CD4-positive, alpha-beta T cell treated with Interleukin-15 for 1 hour (primary cell): ENCODE measurements at places on chromosomes 13 and 19.

DNA sequence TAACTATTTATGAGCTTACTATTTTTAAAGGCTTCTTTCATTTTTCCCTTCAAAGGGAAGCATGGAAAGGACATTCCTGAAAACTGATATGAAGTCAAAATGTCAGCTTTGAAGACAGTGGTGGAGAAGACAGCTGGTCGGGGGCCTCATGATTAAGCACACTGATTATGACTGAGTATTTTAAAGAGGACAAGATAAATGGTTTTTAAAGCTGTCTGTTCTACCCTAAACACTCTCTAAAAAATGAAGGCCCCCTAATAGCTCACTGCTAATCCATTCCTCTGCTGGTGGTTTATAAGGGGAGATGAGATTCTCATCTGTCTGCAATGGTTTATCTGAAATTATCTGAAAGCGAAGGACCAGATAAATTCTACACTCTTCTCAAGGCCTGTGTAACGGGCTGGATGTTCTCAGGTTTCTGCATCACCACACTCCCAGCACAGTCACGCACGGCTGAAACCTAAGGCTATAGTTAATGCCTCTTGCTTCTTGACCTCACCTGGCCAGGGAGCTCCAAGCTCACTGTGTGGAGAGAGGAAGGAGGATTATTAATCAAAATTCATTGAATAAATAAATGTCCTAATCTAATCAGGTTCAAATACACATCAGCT, 86.9 kb upstream of the DOCK9 start:
- no peak for DNase-seq

- DNase-seq, result no peak
These were observed 62.8 kb upstream of the PCDH9 start for GRCh38 chr13:67292886-67293285.

- no peak for DNase-seq
These were observed 293.7 kb downstream of the PCDH17 start for GRCh38 chr13:57925250-57925649.

DNA sequence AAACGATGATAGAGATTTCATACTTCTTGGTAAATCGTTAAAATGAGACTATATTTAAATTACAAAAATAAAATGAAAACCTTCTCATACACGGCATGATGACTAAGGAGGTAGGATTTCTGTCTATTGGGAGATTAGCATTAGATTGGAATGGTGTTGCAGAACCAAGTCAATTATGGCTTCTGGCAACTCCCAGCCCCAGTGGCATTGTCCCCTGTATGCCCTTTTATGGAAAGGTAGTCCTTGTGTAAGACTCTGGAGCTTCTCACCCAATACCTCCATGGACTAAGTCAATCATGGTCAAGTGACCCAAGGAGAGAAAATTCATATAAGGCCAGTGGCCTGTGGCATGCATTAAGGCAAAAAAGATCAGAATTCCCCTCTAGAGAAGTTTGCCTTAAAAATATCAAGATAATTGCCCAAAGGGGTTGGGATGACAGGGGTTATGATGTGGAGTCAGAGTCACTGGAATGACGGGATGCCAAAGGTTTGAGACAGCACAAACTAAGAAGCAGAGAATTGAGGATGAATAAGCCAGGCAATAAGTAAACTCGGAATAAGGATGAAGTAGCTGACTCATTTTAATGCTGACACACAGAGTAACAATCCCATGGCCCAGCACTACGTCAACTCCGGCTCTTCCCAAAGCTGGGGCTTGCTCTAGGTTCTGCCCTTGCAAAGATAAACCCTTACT, 57.8 kb upstream of the POSTN start:
- DNase-seq, result no peak

- DNase-seq, result no peak
These were observed 21.5 kb upstream of the GPR18 start for GRCh38 chr13:99279637-99280036.

DNA sequence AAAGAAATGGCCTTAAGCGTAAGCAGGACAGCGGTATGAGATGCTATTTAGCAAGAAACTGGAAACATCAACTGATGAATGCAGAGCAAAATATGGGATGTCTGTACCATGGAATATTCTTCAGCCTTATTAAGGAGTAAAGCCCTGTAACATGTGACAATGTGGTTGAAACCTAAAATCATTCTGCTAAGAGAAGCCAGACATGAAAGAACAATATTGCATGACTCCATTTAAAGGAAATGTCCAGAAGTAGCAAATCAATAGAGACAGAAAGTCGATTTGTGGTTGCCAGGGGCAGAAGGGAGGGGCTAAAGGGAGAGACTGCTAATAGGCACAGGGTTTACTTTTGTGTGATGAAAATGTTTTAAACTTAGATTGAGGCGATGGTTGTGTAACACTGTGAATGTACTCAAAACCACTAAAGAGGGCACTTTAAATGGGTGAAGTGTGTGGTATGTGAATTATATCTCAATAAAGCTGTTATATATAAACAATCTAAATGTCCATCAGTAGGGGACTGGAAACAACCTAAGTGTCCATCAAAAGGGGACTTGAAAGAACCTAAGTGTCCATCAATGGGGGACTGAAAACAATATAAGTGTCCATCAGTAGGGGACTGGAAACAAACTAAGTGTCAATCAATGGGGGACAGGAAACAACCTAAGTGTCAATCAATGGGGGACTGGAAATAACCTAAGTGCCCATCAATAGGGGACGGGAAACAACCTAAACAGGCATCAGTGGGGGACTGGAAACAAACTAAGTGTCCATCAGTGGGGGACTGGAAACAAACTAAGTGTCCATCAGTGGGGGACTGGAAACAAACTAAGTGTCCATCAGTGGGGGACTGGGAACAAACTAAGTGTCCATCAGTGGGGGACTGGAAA, 45.4 kb downstream of the CCL25 start:
- no peak for DNase-seq

GRCh38 chr19:49642492-49643035, 555 bp downstream of the SCAF1 start:
- no peak for DNase-seq

DNA sequence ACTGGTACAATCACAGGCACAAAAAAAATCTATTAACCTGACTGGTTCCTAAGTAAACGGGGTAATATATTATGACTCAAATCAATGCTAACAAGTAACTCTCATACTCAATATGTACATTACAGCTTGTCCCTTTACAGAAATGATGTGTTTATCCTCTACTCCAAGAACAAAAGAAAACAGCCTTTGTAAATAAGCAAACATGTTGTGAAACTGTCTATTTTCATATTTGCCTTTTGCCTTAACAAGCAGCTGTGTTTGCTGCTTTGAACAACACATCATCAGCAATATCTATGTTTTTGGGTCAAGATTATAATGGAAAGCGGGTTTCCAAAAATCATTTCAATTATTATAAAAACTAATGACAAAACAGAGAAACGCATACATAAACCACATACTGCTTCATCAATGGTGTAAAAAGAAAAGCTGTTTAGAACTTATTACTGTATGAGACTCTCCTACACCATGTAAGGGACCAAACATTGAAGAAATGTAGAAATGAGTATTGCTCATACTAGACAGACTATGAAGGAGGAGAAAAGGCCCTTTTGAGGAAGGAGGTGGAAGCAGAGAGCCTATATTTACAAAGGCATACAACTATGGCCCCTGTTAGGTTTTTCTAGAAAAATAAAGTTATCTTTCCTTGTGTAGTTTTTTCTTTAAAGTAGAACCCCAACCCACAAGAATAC, 14.8 kb downstream of the TBC1D4 start:
- no peak for DNase-seq

GRCh38 chr13:111280226-111280625, 40.2 kb upstream of the TEX29 start:
- DNase-seq, result no peak

DNA sequence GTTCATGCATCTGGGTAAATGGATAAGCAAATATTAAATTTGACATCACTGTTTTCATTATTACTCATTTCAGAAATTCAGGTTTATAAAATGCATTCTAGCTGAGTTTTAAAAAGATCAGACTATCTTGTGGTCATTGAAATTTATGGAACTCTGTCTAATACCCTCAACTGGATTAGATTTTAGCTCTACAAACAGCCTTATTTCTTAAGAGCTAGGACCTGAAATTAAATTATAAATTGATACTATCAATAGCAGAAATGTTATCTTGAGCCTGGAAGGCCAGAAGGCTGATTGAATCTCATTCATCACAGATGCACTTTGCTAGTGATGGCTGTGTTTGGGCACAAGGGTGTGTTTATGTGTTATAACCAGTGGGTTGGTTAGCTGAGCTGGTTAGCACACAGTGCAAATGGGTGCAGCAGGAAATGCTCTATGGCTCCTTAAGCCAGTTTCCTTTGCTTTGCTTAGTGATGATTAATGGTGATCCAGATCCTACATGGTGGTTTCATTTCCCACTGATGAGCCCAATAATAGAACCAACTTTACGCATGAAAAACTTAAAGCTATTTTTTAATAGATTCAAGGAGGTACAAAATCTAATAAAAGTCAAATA, 310.8 kb upstream of the KLF12 start:
- no peak for DNase-seq

DNA sequence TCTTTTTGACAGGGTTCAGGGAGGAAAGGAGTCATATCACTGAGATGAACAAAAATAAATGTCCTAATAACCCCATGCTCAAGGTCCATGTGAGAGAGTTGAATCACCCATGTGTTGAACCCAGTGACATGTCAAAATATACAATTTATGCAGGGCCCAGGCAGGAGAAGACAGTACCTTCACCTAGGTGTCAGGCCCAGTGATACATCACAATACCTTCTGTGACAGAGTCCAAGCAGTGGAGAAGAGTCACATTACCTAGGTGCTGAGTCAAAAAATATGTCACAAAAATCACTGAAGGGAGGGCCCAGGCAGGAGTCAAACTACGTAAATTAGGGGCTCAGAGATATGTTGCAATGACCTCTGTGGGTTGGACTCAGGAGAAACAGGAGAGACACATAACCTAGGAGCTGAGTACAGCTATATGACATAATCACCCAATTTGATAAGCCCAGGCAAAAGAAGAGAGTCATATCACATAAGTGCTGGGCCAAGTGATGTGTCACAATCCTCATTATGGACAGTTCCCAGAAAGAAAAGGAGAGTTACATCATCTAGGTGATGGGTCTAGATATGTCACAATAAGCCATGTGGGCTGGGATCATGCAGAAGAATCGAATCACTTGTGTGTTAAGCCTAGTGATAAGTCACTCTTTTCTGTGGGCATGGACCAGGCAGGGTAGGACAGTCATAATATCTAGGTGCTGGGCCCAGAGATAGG, 13.8 kb upstream of the ZNF724 start:
- DNase-seq, result no peak

DNA sequence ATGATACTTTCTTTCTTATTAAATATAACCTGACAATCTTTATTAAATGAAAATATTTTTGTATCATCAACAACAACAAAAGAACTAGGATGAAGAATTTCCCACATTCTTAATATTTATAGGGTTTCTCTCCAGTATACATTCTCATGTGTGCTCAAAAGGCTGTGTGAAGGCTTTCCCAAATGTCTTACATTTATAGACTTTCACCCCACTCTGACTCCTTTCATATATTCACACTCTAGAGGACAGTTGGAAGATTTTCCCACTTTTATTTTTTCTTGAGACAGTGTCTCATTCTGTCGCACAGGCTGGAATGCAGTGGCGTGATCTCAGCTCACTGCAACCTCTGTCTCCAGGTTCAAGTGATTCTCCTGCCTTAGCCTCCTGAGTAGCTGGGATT, 22.4 kb downstream of the ZNF14 start:
- no peak for DNase-seq
